Activated CD4-positive, alpha-beta T cell treated with anti-CD3 and anti-CD28 coated beads, Interleukin-2, amount 50 U/mL, for 4 hours (primary cell): ENCODE measurements at places on chromosomes 16 and 17.

DNA sequence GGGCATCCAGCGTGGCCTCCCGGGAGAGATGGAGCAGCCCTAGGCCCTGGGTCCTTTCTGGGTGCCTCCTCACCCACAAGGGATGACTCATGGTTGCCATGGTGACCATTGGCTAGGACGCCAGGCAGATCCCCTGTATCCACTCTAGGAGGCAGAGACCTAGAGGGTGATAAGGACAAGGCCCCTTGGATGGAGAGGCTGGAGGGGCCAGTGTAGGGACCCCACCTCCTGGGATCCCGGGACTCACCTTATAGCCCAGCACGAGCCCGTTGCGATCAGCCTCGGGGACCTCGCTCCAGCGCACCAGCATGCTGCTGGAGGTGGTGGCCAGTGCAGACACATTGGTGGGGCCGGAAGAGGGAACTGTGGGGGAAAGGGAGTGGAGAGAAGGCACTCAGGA, 82.2 kb upstream of the CDC42EP4 start:
- DNase-seq = no peak

- no peak for DNase-seq
Measured at GRCh38 chr17:12310811-12311210, 290.1 kb downstream of the MAP2K4 start.

GRCh38 chr16:18950469-18951185, 24.4 kb upstream of the SMG1 start:
- DNase-seq = no peak

DNA sequence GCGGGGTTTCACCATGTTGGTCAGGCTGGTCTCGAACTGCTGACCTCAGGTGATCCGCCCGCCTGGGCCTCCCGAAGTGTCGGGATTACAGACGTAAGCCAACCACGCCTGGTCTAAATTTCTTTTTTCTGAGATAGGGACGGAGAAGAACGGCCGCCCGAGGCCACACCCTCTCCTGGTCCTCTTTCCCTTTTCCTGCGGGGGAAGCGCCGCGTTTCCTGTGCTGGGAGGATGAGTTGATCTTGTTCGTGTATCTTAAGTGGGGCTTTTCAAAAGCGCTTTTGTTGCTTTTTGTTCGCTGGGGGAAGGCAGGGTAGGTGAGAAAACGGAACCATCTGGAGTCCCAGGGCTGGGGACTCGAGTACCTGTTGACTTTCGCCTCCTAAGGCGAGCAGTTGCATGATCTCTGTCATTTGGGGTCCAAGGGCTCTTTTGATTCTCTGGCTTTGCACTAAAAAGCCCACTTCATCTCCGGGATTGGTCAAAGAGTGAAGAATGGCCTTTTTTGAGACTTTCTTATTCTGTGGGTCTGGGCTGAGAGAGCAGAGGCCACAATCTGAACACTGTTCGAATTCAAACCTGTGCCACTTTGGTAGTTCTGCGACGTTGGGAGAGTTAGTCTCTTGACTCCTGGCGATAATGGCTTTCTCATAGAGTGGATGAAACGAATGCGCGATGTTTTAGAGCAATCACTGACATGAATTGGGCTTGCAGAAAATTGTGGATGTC, 1.3 kb downstream of the FUS start:
- no peak for DNase-seq

- DNase-seq = no peak
Measured at GRCh38 chr17:78793415-78793814, 11.3 kb upstream of the CYTH1 start.

DNA sequence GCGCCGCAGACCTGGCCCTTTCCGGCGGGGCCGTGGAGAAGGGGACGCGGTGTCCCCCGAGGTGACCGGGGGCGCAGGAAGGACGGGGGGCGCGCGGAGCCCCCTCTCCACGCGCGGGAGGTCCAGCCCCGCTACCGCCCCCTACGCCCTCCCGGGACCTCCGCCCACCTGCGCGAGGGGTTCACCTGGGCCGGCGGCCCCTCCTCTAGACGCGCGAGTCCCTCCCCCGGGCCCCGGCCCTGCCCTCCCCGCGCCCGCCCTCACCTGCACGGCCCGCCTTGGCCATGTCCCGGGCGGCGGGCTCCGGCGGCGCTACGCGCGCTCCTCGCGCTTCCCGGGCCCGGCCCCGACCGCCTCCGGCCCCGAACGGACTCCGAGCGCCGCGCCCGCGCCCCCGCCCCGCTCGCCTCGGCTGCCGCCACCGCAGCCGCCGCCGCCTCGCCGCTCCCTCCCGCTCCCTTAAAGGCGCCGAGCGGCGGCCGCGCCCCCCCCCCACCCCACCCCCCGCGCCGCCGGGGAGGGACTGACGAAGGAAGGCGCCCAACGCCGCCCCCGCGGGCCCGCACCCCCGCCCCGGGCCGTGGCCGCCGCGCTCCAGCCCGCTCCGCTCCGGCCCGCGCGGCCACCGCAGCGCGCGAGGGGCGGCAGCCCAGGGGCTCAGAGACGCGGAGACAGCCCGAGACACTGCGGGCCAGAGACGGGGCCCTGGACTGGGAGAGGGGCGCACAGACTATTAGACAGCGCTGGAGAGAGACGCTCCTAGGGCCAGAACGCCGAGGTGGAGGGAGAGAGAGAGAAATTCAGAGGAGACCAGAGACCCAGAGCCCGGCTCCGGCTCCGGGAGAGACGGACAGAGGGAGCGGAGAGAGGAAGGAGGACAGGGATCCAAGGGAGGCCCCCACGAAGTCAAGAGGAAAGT, at the start of gene PITPNM3:
Gene PITPNM3, minus strand, starts transcription at position 435 of the 919 bp plus-strand sequence. Its CDS starts 149 bp downstream, at position 286.
- no peak for DNase-seq

DNA sequence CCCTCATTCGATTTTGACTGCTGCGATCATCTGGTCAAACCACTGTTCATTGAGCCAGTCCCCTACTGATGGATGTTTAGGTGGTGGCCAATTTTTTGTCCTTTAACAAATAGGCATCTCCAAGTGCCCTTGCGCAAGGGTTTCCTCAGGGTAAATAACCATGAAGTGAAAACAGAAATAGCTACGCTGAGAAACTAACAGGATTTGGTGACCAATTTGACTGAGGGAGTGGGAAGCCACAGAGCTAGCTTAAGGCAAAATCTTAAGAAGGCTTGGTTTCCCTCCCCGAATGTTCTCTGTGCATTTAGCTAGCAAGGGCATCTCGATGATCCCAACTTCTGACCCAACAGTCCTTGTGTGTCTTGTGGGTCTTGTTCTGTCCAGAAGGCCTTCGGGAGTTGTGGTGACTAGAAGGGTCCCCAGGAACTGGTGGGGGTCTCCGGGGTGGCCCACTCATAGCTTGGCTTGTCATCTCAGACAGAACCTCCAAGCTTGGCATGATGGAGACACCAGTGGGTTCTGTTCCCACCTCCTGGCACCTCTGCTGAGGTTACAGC, 117.2 kb downstream of the SOCS1 start:
- no peak for DNase-seq

GRCh38 chr16:72291531-72291981, 119.6 kb upstream of the PMFBP1 start:
- DNase-seq = no peak
